ENCODE measurements at places on chromosomes 5 and 9. TPM values are rescaled to one million over a fixed set of nuclear protein-coding genes. Genes with fewer than 3 reads are reported as not detected.

NMUR2 gene
- not detected for total RNA-seq

UAP1L1 gene
- total RNA-seq = 14.7 TPM

ARL14EPL gene
- 0.37 TPM for total RNA-seq

- peak; percentile 77 for DNase-seq
Observed at GRCh38 chr9:121609822-121610637, 41.4 kb upstream of the DAB2IP start.

DNA sequence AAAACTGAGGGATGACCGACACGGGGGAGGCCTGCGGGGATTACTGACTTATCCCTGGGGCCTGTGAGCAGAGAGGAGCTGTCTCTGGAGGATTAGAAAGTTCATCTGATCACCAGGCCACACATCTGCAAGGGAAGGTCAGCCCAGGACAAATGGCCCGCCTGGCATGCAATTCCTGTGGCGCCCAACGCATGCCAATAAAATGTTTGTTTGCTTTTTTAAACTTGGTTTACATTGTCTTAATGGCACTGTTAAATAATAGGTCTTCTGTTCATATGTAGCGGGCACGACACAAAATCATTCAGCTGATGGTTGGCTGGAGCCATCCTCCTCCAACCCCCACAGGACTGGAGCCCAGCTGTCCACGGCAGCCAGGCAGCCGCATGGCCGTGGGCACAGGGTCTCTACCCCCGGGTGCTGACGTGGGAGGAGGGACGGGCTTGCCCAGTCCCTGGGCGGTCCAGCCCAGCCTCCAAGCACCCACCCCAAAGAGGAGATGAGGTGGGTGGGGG lies 41.0 kb upstream of the SLC12A7 start:
- no peak for DNase-seq

DROSHA gene
- total RNA-seq = 154 TPM

DNA sequence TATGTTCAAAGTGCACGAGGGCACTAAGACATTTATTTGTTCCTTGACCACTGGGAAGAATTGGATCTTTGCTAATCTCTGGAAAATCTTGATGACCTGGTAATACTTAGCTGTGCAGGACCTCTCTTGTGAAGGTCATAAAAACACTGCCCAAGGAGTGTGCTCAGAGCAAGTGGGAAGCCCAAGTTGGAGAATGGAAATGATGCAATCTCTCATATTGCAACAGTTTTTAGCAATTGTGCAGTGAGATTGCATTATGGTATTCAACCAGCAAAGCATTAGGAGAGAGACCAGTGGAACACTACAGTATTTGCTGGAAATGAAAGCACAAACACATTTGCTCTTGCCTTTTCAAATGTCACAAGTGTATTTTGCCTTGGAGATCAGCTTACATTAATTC lies 34.5 kb downstream of the TXNDC8 start:
- no peak for DNase-seq

All from PC-9 (cell line).